ENCODE measurements at places on chromosomes 2 and 18.

DNA sequence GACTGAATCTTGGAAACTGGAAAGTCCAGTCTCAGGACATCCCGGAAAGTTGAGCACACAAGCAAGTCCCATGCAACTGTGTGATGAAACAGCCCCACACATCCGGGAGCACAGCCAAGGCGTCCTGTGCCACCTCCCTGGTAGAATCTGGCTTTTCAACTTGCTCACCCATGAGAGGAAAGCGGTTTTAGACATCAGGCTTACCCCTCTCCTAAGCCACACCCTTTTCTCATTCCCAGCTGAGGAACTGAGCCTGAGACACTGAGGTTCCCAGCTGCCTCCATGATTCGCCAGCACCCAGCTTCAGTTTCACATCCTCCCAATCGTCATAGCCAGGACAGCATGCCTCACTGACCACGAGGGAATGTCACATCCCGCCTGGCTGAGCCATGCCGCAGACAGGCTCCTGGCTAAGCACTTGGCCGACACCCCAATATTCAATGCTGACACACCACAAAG, 60.3 kb downstream of the STEAP3 start:
- DNase-seq: peak; percentile 82

GRCh38 chr2:239608260-239608659, 207.4 kb upstream of the HDAC4 start:
- no peak for DNase-seq

GRCh38 chr2:111062417-111062816, 58.3 kb upstream of the BCL2L11 start:
- no peak for DNase-seq

DNA sequence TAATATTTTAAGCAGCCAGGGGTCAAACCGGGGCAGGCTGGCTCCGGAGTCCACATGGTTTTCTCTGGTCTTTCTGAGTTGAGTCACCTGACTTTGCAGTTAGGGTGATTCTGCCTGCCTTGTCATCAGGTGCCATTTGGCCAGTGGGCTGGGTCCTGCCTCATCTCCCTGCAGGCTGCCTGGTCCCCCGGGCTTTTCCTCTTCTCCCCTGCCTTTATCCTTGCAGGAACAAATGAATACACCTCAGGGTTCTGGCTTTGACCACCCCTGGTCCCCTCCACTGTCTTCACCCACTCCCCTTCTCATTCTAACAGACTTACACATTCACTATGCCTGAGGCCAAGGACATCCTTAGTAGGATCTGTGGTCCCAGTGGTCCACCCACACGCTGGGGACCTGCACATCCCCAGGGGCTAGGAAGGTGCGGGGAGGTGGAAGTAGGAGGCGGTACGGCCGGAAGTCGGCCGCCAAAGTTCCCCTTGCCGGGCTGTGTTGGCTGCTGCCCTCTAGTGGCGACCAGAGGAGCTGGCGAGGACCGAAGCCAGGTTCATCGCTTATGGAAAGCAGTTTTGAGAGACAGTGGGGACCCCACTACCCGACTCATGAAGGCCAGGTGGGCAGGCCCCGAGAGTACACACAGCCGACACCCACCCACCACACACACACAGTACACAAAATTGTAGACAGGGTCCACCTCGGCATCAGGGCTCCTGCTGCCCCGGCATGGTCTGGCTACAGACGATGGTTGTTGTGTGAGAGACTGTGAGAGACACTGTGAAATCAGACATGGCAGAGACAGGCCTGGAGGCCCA, 6.3 kb upstream of the TEX261 start:
- DNase-seq: peak; percentile 78

- no peak for DNase-seq
Measured at GRCh38 chr2:159139216-159139933, 147.1 kb downstream of the WDSUB1 start.

DNA sequence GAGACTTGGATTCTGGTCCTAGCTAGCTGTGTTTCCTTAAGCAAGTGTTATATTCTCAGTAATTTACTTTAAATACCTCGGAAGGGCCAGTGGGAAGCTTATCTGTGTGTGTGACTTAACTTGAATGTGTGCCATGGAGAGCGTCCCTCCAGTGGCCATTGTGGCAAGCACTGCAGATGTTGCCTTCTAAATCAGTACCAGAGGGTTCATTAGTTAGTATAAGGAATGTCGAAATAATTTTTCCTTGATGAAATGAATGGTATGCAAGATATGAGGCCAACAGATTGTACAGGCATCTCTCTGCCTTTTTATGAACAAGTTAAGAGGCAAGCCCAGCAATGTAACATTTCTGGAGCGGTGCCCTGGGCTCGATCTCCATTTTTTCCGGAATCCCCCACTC, 52.0 kb downstream of the FBXO36 start:
- DNase-seq: no peak

DNA sequence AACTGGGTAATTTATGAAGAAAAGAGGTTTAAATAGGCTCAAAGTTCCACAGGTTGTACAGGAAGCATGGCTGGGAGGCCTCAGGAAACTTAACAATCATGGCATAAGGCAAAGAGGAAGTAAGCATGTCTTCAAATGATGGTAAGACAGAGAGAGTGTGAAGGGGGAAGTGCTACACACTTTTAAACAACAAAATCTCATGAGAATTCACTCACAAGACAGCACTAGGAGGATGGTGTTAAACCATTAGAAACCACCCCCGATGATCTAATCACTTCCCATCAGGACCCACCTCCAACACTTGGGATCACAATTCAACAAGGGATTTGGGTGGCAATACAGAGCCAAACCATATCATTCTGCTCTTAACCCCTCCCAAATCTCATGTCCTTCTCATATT, 34.9 kb downstream of the CFAP210 start:
- DNase-seq: no peak

DNA sequence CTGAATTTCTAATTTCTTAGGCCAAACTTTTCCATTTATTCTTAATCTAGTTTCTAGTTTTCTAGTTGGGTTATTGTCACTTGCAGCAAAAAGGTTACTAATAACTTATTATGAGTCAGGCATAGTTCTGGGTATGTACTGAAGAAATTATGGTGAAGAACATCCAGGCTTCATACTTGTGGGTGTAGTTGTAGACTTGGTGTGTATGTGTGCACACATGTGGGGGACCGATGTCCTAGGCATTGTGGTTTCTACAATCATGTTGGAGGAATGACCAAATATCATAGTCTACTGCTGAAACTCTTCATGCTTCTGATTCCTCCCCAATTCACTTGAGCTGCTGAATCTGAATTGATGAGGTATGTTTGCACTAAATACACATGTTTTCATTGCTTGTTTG, 141.2 kb downstream of the PMAIP1 start:
- DNase-seq: no peak

GRCh38 chr2:99935662-99936061, 206.7 kb downstream of the AFF3 start:
- DNase-seq: no peak

DNA sequence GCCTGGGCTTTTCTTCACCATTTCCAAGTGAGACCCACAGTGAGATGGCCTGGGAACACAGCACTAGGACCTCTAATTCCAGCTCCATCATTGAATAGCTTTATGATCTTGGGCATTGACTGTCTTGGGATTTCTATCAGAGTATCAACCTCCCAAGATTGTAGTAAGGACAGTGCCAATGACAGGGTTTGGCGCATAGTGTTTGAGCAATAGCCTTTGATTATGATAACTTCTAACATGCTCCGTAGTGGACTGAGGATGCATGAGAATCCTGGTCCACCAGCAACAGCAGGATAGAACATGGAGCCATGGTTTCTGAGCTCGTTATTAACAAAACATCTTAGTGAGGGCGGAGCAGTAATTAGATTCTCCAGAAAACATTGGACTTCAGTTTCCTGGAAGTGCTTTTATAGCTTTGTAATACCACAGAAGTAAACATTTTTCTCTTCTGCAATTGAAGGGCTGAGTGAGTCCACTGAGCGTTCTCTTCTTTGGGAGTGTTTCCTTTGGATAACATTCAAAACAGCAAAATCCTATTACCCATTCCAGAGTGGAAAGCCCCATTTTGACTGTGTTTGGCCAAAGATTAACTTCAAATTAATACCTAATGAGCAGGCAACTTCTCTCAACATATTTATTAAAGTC, 63.7 kb downstream of the IL1R2 start:
- no peak for DNase-seq

- DNase-seq: no peak
Measured at GRCh38 chr2:95062242-95063085, 37.0 kb downstream of the MAL start.

GRCh38 chr2:42567806-42568400, 529 bp upstream of the MTA3 start:
- peak; percentile 22 for DNase-seq

DNA sequence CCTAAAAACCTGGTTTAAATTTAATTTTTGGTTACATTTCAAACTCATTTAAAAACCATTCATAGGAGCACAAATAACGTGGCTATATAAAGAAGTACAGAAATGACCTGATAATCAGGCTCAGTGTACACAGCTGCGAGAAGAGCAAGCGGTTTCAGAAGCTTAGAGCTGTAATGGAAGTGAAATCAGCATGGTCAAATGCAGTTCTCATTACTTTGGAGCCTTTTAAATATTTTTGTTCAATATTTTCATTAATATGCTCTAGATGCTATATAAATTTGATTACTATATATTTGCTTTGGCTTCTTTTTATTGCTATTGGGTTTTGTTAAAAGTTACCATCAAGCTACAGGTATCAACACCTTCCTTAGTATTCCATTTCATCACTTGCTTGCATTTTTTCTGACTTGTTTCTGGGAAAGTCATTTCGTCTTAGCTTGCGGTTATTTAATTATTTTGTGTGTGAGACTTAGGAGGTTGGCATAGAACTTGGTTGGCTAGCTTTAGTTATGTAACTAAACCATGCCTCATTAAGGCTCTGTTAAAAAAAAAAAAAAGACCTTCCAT, 58.7 kb downstream of the AFTPH start:
- no peak for DNase-seq

- no peak for DNase-seq
Measured at GRCh38 chr2:224357098-224357901, 44.6 kb downstream of the FAM124B start.

DNA sequence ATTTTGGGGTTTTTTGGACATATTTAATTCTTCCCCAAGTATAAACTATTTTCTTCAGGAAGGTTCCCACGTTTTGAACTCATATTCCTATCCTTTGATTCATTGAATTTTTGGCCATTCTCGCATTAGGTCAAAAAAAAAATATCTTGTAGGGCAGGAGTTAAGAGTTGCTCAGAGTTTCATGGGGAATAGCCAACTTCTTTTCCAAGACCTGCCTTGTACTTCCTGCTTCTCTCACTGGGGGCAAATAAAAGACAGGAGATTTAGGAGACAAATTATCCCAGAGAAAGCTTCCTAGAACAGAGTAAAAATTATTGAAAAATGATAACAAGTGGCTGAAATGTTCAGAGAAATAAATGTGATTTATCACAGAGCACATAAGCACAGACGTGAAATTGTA, 55.2 kb upstream of the BCL11A start:
- DNase-seq: no peak

Data from right lobe of liver (tissue), 6 donors.